ENCODE measurements at places on chromosomes 16 and 17. TPM values are rescaled to one million over a fixed set of nuclear protein-coding genes. Genes with fewer than 3 reads are reported as not detected.

GRCh38 chr16:74605746-74606520, 981 bp downstream of the GLG1 start:
- no peaks in the 10 kb centered on the region for H3K36me3 ChIP-seq
- no peak for DNase-seq
- H3K27ac ChIP-seq, result peak overlapping the region; percentile 95

The TNP2 gene
- total RNA-seq, result not detected

DNA sequence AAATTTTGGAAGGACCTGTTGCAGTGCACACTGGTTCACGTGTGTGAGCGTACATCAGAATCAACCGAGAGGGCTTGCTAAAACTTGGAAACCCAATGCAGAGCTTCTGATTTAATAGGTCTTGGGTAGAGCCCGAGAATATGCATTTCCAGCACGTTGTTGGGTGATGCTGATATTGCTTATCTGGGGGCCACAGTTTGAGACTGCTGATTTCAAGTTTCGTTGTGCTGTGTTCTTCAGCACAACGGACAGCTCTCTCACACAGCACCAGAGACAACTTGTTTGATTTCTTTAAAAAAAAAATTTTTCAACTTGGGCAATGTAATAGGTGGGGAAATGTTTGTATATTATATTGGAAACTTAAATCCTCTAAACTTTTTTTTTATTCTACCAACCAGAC, 9.4 kb downstream of the OR4D2 start:
- no peaks in the 10 kb centered on the region for H3K36me3 ChIP-seq
- no peak overlapping the region for H3K27ac ChIP-seq
- no peaks in the 10 kb centered on the region for H3K27me3 ChIP-seq
- no peak overlapping the region for H3K4me3 ChIP-seq

GRCh38 chr16:88686439-88687253, at the start of gene SNAI3:
SNAI3 (minus strand) TSS chr16:88686507; CDS start chr16:88686406, 101 bp downstream.
- no peak for DNase-seq
- peaks cover 29% of the 10 kb centered on the region for H3K4me1 ChIP-seq
- H3K4me3 ChIP-seq, result peak within 1 kb of the TSS; percentile 65
- H3K36me3 ChIP-seq, result no peaks in the 10 kb centered on the region
- no peaks in the 10 kb centered on the region for H3K27me3 ChIP-seq
- no peak within 1 kb of the TSS for H3K27ac ChIP-seq

The SLC52A1 gene
- total RNA-seq, result not detected

The CBX2 gene
- 2.8 TPM for total RNA-seq

The C16orf78 gene
- total RNA-seq, result not detected

GRCh38 chr17:76579281-76579680, 6.4 kb downstream of the ST6GALNAC2 start:
- H3K4me3 ChIP-seq, result no peak overlapping the region
- no peaks in the 10 kb centered on the region for H3K27me3 ChIP-seq
- H3K36me3 ChIP-seq, result no peaks in the 10 kb centered on the region
- H3K27ac ChIP-seq, result no peak overlapping the region
- no peaks in the 10 kb centered on the region for H3K4me1 ChIP-seq

The PIP4K2B gene
- total RNA-seq, result 39.5 TPM

GRCh38 chr16:28977703-28978662, 3.4 kb downstream of the SPNS1 start:
- no peak overlapping the region for H3K4me3 ChIP-seq
- H3K36me3 ChIP-seq, result peaks cover 31% of the 10 kb centered on the region
- DNase-seq, result no peak
- no peaks in the 10 kb centered on the region for H3K27me3 ChIP-seq
- H3K27ac ChIP-seq, result no peak overlapping the region

- H3K4me3 ChIP-seq, result no peak overlapping the region
- H3K27me3 ChIP-seq, result no peaks in the 10 kb centered on the region
- DNase-seq, result no peak
- H3K36me3 ChIP-seq, result no peaks in the 10 kb centered on the region
- no peak overlapping the region for H3K27ac ChIP-seq
- H3K4me1 ChIP-seq, result no peaks in the 10 kb centered on the region
Observed at GRCh38 chr17:76593384-76593826, 7.7 kb upstream of the ST6GALNAC2 start.

GRCh38 chr16:57642160-57643135, 14.0 kb downstream of the ADGRG1 start:
- H3K27ac ChIP-seq, result no peak overlapping the region
- no peak overlapping the region for H3K4me3 ChIP-seq
- H3K36me3 ChIP-seq, result no peaks in the 10 kb centered on the region

DNA sequence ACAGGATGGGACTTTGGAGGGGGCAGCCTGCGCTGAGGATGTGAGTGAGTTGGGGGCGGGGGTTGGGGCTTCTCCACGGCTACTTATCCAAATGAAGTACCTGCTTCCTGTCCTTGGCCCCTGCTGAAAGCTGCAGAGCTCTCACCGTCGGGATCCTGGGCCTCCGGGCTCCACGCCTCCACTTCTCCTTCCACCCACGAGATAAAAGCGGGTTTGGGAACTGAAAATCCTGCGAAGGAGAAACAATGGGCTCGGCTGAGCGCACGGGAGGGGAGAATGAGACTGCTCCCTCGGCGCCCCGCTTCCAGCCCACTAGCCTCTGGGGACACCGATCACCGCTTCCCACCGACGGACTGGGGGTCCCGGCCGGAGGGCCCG, 486 bp downstream of the ZNF785 start:
- peak overlapping the region; percentile 69 for H3K4me3 ChIP-seq
- no peaks in the 10 kb centered on the region for H3K27me3 ChIP-seq
- DNase-seq, result no peak
- peaks cover 42% of the 10 kb centered on the region for H3K4me1 ChIP-seq
- peaks cover 29% of the 10 kb centered on the region for H3K36me3 ChIP-seq

DNA sequence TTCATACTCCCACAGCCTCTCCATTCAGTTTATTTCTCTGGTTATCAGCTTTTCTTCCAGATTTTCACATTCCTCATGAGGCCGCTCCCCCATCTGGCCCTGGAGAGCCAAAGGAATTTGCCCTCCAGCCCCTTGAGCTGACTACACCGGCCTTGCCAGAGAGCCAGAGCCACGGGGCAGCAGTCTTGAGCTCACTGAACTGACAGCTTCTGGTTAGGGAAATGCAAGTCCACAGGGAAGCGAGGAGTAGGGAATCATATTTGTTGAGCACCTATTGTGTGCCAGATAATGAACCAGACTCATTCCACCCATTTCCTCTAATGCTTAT, 102.4 kb downstream of the ABCC12 start:
- no peaks in the 10 kb centered on the region for H3K27me3 ChIP-seq
- H3K27ac ChIP-seq, result no peak overlapping the region
- H3K4me1 ChIP-seq, result peaks cover 8% of the 10 kb centered on the region
- no peak for DNase-seq
- H3K4me3 ChIP-seq, result no peak overlapping the region
